ENCODE measurements at places on chromosomes 12 and 14. TPM values are rescaled to one million over a fixed set of nuclear protein-coding genes. Genes with fewer than 3 reads are reported as not detected.

The CHGA gene
- not detected for total RNA-seq

The ASCL1 gene
- total RNA-seq, result not detected

The AMN gene
- 2.3 TPM for total RNA-seq

The ITGB7 gene
- 183 TPM for total RNA-seq

The HAL gene
- total RNA-seq, result 0.53 TPM

The ESRRB gene
- 0.30 TPM for total RNA-seq

The DNAL1 gene
- total RNA-seq, result 7.6 TPM

The IL26 gene
- 66.8 TPM for total RNA-seq

The CATSPERB gene
- 2.5 TPM for total RNA-seq

The KRT78 gene
- total RNA-seq, result not detected

The KRT3 gene
- not detected for total RNA-seq

- ATAC-seq, result no peak
- no peaks in the 10 kb centered on the region for H3K36me3 ChIP-seq
- H3K4me3 ChIP-seq, result peak overlapping the region; percentile 72
- peaks cover 45% of the 10 kb centered on the region for H3K27me3 ChIP-seq
Measured at GRCh38 chr12:2957816-2958431, 1.3 kb upstream of the TEAD4 start.

DNA sequence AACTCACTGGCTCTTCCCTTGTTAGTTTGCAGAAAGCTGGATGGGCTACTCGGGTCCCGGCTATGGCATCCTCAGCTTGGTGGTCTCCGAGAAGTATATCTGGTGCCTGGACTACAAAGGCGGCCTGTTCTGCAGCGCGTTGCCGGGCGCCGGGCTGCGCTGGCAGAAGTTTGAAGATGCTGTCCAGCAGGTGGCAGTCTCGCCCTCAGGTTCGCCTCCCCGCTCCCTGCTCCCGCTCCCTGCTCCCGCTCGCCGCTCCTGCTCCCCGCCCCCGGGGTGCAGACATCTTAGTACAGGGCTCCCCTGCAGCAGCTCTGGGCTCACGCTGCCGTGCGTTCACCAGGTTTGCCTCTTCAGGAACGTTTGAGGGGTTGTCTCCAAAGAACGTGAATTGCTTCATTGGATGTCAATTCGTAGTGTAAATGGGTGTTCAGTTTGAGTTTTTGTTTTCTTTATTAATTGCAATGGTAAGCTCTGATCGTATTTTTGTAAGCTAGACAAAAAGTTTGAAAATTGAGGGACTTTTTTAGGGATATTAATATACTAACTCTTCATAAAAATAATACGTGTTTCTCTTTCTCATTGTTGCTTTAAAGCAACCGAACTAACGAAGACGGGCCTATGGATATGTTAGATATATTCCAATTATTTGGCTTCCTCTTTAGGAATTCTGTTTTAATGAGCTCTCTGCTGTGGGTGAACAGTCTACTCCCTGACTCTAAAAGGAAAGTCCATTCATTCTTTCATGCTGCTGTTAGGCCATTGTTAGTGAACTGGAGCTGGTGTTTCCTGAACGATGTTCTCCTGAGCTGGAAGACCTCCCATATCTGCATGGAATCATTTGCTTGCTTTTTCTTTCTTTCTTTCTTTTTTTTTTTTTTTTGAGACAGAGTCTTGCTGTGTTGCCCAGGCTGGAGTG is 71.3 kb downstream of the ANKRD9 start:
- H3K36me3 ChIP-seq, result peaks cover 14% of the 10 kb centered on the region
- peak overlapping the region; percentile 26 for H3K4me3 ChIP-seq
- no peak overlapping the region for H3K27ac ChIP-seq
- peak; percentile 97 for ATAC-seq

DNA sequence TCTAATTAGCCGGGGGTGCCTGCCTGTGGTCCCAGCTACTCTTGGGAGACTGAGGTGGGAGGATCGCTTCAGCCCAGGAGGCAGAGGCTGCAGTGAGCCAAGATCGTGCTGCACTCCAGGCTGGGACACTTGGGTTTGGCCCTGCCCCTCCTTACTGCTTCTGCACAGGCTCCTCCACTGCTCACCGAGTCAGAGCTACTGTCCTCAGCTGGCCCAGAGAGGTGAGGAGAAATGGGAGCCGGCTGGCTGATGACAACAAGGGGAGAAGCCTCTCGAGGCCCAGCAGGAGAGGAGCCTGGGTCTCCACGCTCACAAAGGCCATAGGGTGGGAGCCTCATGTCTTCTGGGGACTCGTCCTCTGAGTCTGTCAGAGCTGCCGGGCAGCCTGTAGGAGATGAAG is 13.7 kb downstream of the CALCOCO1 start:
- no peaks in the 10 kb centered on the region for H3K27me3 ChIP-seq
- no peak for ATAC-seq

DNA sequence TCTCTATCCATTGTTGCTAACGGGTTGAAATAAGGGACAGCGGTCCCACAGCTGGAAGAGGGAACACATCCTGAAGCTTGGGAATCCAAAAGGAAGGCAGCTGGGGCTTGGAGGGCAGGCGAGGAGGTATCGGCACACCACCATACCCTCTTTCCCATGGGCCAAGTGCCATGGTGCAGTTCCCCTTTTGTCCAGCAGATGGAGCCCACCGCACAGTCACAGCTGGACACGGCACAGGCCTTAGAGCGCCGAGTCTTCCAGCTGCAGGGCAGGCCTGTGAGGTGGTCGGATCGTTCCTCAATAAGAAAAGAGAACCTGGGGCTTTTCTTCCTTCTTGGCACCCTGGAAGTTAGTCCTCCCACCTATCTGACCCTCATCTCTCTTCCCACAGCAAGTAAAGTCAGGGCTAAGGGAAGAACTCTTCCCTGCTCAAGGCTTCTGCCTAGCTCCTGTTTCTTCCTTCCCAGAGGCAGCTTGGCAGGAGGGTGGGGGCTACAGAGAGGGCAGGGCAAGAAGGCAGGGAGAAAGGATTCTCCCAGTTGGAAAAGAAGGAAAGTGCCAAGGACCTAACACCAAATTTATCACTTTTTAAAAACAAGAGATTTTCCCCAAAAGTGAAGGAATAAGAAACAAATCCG is 8.6 kb downstream of the PPP1R1A start:
- H3K4me3 ChIP-seq, result no peak overlapping the region
- H3K27ac ChIP-seq, result peak overlapping the region; percentile 63
- peaks cover 7% of the 10 kb centered on the region for H3K27me3 ChIP-seq
- H3K36me3 ChIP-seq, result peaks cover 29% of the 10 kb centered on the region
- H3K4me1 ChIP-seq, result peaks cover 9% of the 10 kb centered on the region

- no peak overlapping the region for H3K4me3 ChIP-seq
- H3K27me3 ChIP-seq, result peaks cover 8% of the 10 kb centered on the region
- no peak for ATAC-seq
- H3K4me1 ChIP-seq, result no peaks in the 10 kb centered on the region
- H3K36me3 ChIP-seq, result no peaks in the 10 kb centered on the region
- no peak overlapping the region for H3K27ac ChIP-seq
Measured at GRCh38 chr12:1642513-1642912, 13.5 kb downstream of the WNT5B start.

- H3K4me1 ChIP-seq, result no peaks in the 10 kb centered on the region
- H3K27ac ChIP-seq, result no peak overlapping the region
- ATAC-seq, result peak; percentile 89
- peaks cover 30% of the 10 kb centered on the region for H3K27me3 ChIP-seq
Measured at GRCh38 chr12:49967042-49967776, 5.5 kb downstream of the AQP5 start.

- peaks cover 25% of the 10 kb centered on the region for H3K36me3 ChIP-seq
- H3K4me1 ChIP-seq, result peaks cover 50% of the 10 kb centered on the region
- H3K27ac ChIP-seq, result peak overlapping the region; percentile 61
- H3K27me3 ChIP-seq, result no peaks in the 10 kb centered on the region
Measured at GRCh38 chr12:53222170-53222721, 9.8 kb downstream of the RARG start.

GRCh38 chr14:82778008-82778590 is 1244.4 kb upstream of the SEL1L start:
- H3K27ac ChIP-seq, result no peak overlapping the region
- H3K36me3 ChIP-seq, result no peaks in the 10 kb centered on the region
- no peaks in the 10 kb centered on the region for H3K27me3 ChIP-seq
- no peak overlapping the region for H3K4me3 ChIP-seq
- no peak for ATAC-seq

DNA sequence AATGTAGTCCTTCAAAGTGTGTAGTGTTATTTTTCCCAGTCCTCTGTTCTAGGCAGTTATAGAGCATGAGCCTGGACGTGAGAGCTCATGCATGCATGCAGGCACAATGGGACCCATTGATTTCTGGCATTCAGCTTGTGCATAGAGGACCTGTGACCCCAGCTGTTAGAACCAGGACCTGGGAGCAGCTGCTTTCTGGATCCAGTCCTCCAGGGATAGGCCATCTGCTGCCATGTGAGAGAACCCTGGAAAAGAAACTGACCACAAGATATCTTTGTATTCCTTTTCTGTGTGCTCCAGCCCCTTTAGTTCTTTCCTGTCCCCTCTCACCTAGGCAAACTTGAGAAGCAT is 76.9 kb downstream of the SUSD6 start:
- peak overlapping the region; percentile 13 for H3K27ac ChIP-seq
- H3K27me3 ChIP-seq, result no peaks in the 10 kb centered on the region
- H3K36me3 ChIP-seq, result peaks cover 65% of the 10 kb centered on the region
- H3K4me1 ChIP-seq, result peaks cover 62% of the 10 kb centered on the region
- ATAC-seq, result no peak

DNA sequence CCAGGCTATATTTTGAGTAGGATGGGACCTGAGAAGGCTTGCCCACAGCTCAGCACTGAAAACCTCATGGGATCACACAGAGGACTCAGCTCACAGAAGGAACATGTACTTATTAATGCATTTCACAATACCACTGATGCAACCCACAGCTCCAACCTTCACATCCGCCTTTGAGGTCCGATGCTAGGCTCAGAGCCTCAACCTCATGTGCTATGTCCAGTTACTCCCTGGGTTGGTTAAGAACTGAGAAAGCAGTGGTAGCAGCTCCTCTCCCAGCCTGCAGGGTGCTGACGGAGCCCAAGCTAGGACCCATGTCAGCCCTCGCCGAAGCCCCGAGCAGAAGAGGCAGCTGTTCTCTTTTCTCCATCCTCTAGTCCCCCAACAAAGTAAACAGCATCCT is 52.9 kb downstream of the SPTB start:
- H3K4me1 ChIP-seq, result no peaks in the 10 kb centered on the region
- H3K4me3 ChIP-seq, result no peak overlapping the region
- no peak for ATAC-seq
- H3K36me3 ChIP-seq, result no peaks in the 10 kb centered on the region

GRCh38 chr14:37056473-37056872 is 115.9 kb downstream of the SLC25A21 start:
- H3K27me3 ChIP-seq, result no peaks in the 10 kb centered on the region
- no peaks in the 10 kb centered on the region for H3K36me3 ChIP-seq
- no peak for ATAC-seq
- no peak overlapping the region for H3K4me3 ChIP-seq
- H3K27ac ChIP-seq, result no peak overlapping the region

DNA sequence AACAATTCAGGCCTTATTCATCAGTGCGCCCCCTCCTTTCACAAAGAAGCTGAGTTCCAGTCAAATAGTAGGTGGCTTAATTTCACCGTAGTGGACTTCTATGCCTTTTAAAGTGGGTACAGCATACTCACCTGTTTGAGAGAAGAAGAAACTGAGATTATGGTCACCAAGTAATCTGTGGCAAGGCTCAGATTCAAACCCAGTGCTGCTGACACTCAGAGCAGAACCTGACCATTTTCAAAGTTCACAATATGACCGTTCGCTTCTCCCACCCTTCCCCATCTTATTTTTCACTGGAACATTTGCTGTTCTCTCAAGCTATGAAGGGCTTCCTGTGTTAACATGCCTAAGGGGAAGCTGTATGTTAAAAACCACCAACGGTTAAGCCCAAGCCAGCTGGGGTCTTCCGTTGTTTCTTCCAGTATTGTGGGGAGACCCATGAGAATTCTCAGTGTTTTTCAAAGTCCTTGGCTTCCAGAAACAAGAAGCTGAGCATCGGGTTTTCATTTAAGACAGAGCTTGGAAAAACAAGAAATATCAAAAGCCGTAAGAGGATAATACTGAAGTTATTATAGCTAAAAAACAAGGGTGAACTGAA is 6.1 kb upstream of the PSMA6 start:
- H3K4me1 ChIP-seq, result peaks cover 34% of the 10 kb centered on the region
- H3K27me3 ChIP-seq, result no peaks in the 10 kb centered on the region
- H3K27ac ChIP-seq, result peak overlapping the region; percentile 80
- H3K36me3 ChIP-seq, result peaks cover 13% of the 10 kb centered on the region

- H3K4me3 ChIP-seq, result peak overlapping the region; percentile 9
- H3K27me3 ChIP-seq, result peaks cover 49% of the 10 kb centered on the region
- peaks cover 6% of the 10 kb centered on the region for H3K4me1 ChIP-seq
- no peak for ATAC-seq
- no peak overlapping the region for H3K27ac ChIP-seq
- no peaks in the 10 kb centered on the region for H3K36me3 ChIP-seq
Measured at GRCh38 chr12:3129301-3130056, 52.3 kb downstream of the TSPAN9 start.

- no peaks in the 10 kb centered on the region for H3K36me3 ChIP-seq
- H3K27ac ChIP-seq, result peak overlapping the region; percentile 34
- no peaks in the 10 kb centered on the region for H3K27me3 ChIP-seq
- no peak overlapping the region for H3K4me3 ChIP-seq
Measured at GRCh38 chr12:64531665-64532334, 78.5 kb upstream of the RASSF3 start.

- no peak overlapping the region for H3K4me3 ChIP-seq
- peaks cover 19% of the 10 kb centered on the region for H3K27me3 ChIP-seq
Measured at GRCh38 chr12:54723379-54724256, 75.5 kb upstream of the DCD start.

- H3K4me3 ChIP-seq, result peak overlapping the region; percentile 88
- no peaks in the 10 kb centered on the region for H3K36me3 ChIP-seq
- H3K27ac ChIP-seq, result peak overlapping the region; percentile 59
Measured at GRCh38 chr12:42143452-42144157, 1.1 kb downstream of the GXYLT1 start.

GRCh38 chr12:11652351-11653040 is 3.0 kb downstream of the ETV6 start:
- no peaks in the 10 kb centered on the region for H3K27me3 ChIP-seq
- H3K27ac ChIP-seq, result peak overlapping the region; percentile 96
- ATAC-seq, result peak; percentile 23
- H3K4me1 ChIP-seq, result peaks cover 35% of the 10 kb centered on the region

DNA sequence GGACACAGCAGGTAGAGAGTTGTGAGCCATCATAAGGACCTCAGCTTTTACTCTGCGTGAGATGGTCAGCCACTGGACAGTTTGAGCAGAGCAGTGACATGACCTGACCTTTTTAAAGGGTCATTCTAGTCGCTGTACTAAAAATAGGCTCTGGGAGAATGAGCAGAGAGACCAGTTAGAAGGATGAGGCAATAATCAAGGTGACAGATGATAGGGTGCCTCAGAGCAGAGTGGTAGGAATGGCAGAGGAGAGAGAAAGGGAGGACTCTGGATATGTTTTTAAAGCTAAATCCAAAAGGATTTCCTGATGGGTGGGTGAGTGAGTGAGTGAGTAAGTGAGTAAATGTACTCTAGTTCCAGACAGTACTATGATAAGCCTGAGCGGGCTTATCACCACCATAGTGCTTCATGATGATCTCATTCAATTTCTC is 83.6 kb upstream of the ARHGAP5 start:
- H3K4me1 ChIP-seq, result peaks cover 5% of the 10 kb centered on the region
- no peaks in the 10 kb centered on the region for H3K36me3 ChIP-seq
- H3K27ac ChIP-seq, result no peak overlapping the region
- H3K27me3 ChIP-seq, result peaks cover 5% of the 10 kb centered on the region
- no peak for ATAC-seq
